ENCODE measurements at places on chromosomes 2 and 18.
A peak's percentile ranks its signal among the peaks of the same experiment; 100 is the strongest.

DNA sequence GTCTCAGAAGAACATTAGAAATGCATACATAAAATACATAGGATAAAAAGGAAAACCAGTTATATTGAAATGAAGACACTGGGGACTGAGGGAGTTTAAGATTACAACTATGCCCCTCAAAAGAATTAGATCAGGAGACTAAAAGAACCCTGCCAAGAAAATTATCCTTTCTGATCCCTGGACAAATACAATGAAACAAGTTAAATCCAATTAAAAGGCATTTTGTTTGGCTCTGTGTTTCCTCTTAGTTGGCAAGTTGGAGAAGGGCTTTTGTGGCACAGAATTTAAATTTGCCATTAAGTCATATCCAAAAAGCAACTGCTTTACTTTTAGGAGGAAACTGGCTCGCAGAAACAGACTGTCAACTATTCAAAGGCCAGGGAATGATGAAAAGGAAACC lies 99.1 kb upstream of the CD302 start:
- DNase-seq: no peak

- no peak for DNase-seq
Measured at GRCh38 chr2:239750045-239750835, 274.9 kb downstream of the NDUFA10 start.

DNA sequence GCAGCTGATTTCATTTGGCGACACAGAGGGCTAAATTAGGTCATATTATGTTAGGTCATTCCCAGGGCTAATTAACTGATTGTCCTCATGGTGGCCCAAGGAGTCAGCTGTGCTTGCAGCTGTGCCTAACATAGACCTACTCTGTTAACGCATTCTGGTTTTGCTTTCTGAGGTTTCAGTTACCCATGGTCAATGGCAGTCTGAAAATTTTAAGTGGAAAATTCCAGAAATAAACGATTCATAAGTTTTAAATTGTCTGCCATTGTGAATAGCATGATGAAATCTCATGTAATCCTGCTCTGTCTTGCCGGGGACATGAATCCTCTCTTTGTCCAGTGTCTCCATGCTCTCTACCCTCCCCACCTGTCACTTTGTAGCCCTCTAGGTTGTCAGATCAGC lies 168.7 kb downstream of the KCNS3 start:
- peak; percentile 29 for DNase-seq

DNA sequence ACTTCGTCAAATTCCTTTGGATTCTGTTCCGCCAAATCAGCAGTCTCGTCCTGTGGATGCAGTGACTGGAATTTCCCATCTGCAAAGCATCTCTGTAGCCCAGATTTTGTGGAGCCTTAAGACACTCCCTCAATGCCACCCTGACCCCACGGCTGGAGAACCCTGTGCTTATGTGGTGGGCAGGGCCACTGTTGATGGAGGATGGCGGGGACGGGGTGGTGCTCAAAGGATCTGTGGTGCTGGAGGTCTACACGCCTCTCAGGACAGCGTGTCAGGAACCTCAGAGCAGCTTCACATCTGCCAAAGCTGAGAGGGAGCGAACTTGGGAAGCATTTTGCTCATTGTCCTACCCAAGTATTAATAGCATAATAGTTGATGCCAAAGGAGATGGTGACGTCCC lies 200.1 kb downstream of the MGAT5 start:
- no peak for DNase-seq

Measured in fibroblast of lung (primary cell).